ENCODE measurements at places on chromosomes 4 and X. TPM values are rescaled to one million over a fixed set of nuclear protein-coding genes. Genes with fewer than 3 reads are reported as not detected.

- peak; percentile 20 for DNase-seq
Measured at GRCh38 chr4:94870146-94870545, 112.4 kb downstream of the BMPR1B start.

- DNase-seq = peak; percentile 73
Measured at GRCh38 chr4:32569861-32570260, 1849.7 kb downstream of the PCDH7 start.

GRCh38 chr4:186017801-186018200, 51.2 kb upstream of the TLR3 start:
- no peak for DNase-seq

- DNase-seq = no peak
Measured at GRCh38 chr4:159979953-159980352, 877.1 kb downstream of the RAPGEF2 start.

DNA sequence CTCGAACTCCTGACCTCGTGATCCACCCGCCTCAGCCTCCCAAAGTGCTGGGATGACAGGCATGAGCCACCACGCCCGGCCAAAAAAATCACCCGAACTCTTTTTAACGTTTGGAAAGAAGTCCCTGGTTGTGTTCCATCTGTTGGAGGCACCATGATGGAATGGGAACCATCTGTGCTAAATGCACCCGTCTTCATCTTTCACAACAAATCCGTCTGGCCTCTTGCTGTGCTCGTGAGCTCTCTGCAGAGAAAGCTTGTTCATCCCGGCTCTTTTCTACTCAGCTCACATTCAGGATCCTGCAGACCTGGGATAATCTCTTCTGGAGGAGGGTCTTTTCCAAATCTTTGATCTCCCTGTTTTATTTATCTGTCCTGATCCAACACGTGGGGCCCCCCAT, 188.8 kb downstream of the CRLF2 start:
- peak; percentile 54 for DNase-seq

DNA sequence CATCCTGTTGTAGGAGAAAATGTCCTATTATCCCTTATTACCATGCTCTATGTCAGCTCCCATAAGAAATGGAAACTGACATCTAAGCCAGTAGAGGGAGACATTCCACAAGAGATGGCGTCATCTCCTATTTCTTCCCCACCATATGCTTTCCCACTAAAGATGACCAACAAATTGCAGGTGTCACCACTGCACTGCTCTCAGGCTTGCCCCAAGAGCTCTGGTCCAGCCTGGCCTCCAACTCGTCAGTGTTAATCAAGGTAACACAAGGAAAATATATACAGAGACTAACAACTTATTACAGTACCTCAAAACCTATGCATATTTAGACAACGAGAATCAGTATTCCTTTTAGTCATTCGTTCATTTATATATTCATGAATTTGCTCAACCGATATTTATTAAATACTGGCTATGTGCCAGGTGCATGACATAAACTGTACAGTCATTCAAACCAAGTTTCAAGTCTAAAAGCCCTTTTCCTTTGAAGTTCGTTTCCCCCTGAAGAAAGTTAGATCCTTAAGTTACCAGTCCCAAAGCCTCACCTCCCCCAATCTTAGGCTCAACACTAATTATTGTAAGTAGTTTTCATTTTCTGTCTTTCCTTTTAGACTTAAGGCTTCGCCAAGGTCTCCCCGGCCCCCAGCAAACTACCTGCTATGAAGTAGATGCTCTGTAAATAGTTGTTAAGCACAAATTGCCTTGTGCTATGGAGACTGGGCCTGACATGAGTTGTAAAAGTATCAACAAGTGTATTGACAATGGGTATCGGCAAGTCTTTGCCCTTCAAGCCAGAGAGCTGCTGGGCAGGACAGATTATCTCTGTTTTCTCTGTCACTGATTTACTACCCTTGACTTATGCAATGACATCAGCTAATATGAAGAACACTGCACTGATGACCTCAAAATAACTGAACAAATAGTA, 3.1 kb upstream of the FGB start:
- peak; percentile 23 for DNase-seq

- DNase-seq = no peak
Measured at GRCh38 chr4:126733301-126733700, 899.5 kb upstream of the INTU start.

The CYSLTR1 gene
- 11.1 TPM for total RNA-seq

The KLHL13 gene
- 47.1 TPM for total RNA-seq

DNA sequence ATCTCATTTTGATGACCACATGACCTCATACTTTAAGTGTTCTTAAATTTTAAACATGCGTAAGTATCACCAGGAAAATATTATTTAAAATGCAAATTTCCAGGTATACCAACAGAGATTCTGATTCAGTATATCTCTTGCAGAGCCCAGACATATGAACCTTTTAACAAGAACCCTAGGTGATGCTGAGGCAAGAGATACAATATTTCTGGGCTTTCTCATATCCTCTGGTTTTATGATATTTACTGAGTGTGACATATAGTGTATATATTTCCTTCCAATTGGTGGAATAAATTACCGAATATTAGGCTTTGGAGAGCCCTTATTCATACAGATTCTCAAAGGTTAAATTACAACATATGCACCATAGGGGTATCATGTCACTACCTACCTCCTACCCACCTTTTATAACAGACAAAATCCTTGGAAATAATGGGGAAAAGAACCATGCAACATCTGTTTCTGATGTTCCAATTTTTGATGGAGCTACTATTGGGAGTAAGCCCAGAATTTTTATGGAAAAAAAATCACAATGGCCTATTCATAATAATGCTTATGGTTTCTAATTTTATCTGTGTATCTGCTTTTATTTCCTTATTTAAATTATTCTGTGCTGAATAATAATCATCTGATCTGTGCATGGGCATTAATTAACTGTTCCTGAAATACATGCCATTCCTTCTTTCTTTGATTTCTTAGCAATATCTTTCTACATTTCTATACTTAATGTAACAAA, 27.1 kb downstream of the KCTD8 start:
- DNase-seq = peak; percentile 70

The FAM120C gene
- 6.1 TPM for total RNA-seq

The ATOH1 gene
- total RNA-seq = not detected

The NRK gene
- 157 TPM for total RNA-seq

DNA sequence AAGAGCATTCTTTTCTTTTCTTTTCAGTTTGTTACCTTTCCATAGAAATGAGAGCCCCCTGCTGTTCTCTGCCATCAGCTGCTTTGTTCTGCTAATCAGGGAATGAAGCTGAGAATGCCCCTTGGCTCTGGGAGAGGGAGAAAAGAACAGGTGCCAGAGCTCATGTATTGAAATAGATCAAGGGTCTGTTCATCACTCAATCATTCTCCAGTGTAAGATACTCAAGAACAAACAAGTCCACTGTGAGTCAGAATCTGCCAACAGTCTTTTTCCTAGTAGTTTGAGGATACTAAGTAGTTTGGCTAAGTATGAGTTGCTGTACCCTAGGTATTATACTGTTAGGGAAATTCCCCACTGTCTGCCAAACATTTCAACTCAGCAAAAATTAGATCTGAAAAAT, 144.3 kb downstream of the RTL3 start:
- peak; percentile 43 for DNase-seq

DNA sequence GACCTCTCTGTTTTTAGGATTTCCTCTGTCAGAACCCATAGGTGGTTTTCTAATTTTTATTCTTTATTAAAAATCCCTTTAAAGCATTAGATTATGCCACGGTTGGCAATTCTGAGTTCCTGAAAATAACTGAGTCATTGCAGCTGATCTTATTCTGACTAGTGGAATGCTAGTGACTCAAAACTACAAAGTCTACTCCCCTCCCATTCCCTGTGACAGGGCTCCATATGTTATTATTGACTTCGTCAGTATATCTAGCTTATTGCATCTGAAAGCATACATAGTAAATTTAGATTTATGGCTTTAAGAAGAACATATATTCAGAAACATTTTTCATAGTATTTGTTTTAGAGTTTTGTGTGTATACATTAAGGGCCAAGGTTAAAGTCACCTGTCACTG, 38.5 kb downstream of the HERC3 start:
- DNase-seq = no peak

- DNase-seq = no peak
Measured at GRCh38 chr4:100345585-100345984, 155.3 kb upstream of the DDIT4L start.

DNA sequence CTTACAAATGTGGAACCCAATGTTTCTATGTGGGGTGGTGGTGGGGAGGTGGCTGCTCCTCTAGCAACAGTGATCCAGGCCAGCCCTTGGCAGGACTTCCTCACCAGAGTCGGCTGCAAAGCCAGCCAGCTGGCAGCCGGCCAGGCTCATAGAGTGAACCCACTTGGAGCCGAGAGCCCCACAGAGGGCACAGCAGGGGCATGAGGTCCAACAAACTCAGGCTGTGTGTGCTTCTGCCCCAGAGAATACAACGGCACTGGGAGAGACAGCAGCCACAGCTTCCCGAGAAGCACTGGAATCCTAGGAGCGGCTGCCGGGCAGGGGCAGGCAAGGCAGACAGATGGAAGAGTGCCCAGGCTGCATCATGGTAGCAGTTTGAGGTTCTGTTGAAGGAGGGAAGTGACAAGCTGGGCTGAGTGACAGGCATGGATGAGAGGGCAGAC, 23.5 kb upstream of the SOWAHD start:
- peak; percentile 46 for DNase-seq

The C1GALT1C1 gene
- 15.6 TPM for total RNA-seq
